ENCODE measurements at places on chromosomes 2 and 18.

- no peak for DNase-seq
Observed at GRCh38 chr2:206859330-206859739, 80.0 kb upstream of the CPO start.

DNA sequence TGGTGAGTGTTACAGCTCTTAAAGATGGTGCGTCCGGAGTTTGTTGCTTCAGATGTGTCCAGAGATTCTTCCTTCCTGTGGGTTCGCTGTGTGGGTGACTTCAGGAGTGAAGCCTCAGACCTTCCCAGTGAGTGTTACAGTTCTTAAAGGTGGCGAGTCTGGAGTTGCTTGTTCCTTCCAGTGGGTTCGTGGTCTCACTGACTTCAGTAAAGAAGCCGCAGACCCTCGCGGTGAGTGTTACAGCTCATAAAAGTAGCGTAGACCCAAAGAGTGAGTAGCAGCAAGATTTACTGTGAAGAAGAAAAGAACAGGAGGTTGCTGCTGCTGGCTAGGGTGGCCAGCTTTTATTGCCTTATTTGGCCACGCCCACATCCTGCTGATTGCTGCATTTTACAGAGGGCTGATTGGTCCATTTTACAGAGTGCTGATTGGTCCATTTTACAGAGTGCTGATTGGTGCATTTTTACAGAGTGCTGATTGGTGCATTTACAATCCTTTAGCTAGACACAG is 34.0 kb upstream of the SPTBN1 start:
- DNase-seq: no peak

DNA sequence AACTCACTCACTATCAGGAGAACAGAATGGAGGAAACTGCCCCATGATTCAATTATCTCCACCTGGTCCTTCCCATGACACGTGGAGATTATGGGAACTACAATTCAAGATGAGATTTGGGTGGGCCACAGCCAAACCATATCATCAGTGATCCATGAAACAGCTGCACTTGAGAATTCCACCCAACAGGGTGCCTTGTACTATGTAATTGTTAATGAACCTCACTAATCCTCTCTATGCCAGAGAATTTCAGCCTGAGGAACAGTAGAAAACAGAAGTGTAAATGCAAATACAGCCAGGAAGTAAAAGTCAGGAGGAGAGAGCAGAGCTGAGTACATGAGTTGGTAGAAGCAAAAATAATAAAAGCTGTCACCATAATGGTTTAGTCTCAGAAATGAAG is 261.4 kb downstream of the EPHA4 start:
- DNase-seq: no peak

GRCh38 chr2:8536686-8537561 is 144.9 kb upstream of the ID2 start:
- no peak for DNase-seq

GRCh38 chr2:47190188-47190881 is 35.2 kb upstream of the STPG4 start:
- DNase-seq: no peak

- no peak for DNase-seq
Observed at GRCh38 chr2:4675295-4675694, 971.9 kb downstream of the DCDC2C start.

GRCh38 chr2:120551522-120551921 is 184.1 kb upstream of the GLI2 start:
- no peak for DNase-seq

- no peak for DNase-seq
Observed at GRCh38 chr2:224104668-224105386, 65.7 kb upstream of the SERPINE2 start.

- DNase-seq: no peak
Observed at GRCh38 chr2:201275069-201275468, 14.7 kb downstream of the CASP8 start.

- DNase-seq: no peak
Observed at GRCh38 chr2:210461401-210461800, 15.2 kb downstream of the LANCL1 start.

GRCh38 chr2:189305291-189305943 is 125.9 kb upstream of the COL5A2 start:
- DNase-seq: no peak

DNA sequence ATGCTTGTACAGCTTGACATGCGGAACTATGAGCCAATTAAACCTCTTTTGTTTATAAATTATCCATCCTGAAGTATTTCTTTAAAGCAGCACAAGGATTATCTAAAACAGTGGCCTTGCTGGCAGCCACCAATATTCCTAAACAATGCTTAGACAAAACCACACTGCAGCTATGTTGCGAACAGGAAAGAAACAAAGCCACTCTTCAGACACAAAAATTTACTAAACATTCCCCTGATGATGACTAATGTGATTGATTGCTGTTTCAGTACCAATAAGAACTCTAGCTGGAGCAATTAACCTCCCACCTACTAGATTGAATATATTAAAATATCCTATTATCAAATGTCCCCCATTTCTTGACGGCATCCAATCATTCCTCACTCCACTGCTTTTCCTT is 325.8 kb upstream of the REG3G start:
- no peak for DNase-seq

GRCh38 chr2:200584639-200585038 is 1.2 kb upstream of the AOX1 start:
- DNase-seq: no peak

GRCh38 chr2:112630268-112630667 is 15.5 kb upstream of the SLC20A1 start:
- no peak for DNase-seq

DNA sequence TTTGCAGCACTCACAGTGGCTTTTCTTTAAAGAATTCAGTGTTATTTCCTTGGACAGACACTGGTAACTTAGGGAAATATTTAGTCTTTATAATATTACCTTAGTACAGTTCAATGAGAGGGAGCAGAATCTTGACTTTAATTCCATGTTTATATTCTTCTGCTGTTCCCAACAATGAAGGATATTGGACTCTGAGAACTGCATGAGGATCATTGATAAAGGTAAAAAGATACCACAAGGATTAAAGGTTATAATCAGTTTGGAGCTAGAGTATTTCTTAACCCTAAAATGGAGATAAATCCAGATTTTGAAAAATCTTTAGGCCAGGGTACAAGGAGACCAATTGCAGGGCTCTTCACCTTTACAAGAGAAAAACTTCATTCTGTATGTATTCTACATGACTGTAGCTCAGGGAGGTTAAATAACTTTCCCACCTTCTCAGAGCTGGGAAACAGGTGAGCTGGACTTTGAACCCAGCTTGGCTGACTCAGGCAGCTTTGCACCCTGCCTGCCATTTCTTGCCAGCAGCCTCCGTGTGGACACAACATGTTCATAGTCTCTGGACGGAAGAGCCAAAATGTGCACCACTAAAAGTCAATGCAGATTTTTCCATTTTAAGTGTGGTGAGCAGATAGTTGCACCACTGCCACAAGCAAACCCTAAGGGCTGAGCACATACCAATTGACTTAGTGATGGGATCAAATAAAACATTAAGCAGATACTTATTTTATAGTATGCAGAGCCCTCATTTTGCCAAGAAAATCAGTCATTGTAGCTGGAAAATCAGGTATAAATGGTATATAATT is 26.7 kb downstream of the UPP2 start:
- DNase-seq: no peak

DNA sequence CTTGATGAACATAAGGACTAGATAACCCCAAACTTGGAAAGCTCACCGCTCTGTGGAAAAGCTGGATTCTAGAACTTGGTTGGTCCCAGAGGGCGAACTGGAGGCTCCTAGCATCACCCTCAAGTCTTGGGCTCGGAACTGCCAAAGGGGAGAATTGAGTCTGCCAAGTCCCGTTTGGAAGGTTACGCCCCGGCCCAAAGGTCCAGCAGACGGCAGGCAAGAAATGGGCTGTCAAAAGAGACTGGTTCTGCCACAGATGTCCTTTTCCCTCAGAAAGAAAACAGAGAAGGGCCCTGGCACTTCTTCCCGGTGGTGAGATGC is 182.2 kb downstream of the ANAPC1 start:
- DNase-seq: no peak

All from activated effector memory CD4-positive, alpha-beta T cell treated with Interleukin-2 at 50 U/mL for 16 hours (primary cell).